ENCODE measurements at places on chromosomes 1 and 21.

DNA sequence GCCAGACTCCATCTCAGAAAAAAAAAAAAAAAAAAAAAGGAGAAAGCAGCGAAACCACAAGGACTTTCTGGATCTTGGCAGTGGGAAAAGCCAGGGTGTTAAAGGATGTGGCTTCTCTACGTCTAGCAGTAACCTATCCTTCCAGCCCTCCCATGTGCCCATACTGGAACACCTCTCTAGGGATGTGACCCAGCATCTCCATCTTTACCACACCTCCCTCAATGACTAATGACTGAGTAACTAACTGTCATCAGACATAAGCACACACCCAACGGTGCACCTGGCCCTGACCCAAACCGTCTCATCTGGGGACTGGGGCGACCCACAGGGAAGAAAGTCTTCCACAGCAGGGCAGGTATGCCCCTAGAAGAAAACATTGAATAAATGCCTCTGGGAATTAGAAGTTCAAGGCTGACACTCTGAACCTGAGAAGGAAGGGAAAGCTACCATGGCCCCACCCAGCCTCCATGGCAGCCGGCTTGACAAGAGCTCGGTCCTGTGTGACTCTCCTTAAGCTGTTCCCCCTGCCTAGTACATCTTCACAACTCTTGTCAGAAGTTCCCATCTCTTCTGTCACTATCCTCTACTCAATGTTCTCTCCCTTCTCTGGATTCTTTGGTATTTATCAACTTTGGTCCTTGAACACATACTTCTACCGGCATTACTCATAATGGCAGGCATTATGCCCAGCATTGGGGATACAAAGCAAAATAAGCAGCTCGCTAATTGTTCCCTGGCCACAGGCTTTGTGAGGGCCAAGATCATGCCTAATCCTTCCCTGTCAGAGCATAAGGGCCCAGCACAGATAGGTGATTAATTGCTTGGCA is 14.8 kb upstream of the PAQR6 start:
- DNase-seq: no peak

DNA sequence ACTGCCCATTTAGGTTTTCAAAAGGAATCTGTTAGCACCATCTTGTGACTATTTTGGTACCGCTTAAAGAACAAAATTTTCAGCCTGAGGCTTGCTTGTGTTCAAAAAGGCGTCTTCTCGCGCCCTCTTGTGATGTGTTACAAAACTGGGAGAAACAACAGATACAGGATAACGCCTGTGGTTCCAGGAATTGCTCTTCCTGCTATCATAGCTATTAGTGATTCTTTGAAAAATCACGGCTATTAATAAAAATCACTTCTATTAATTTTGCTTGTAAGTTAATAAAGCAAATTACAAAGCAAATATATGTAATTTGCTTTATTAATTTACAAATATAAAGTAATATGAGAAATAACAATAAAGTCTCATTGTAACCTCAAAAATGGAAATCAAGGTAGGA is 82.2 kb upstream of the ABCD3 start:
- peak; percentile 62 for DNase-seq

GRCh38 chr1:203686091-203686632 is 59.5 kb downstream of the ATP2B4 start:
- no peak for DNase-seq

DNA sequence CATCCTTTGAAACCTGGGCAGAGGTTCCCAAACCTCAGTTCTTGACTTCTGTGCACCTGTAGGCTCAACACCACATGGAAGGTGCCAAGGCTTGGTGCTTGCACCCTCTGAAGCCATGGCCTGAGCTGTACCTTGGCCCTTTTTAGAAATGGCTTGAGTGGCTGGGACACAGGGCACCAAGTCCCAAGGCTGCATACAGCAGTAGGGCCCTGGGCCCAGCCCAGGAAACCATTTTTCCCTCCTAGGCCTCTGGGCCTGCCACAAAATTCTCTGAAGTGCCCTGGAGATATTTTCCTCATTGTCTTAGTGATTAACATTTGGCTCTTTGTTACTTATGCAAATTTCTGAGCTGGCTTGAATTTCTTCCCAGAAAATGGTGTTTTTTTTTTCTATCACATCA is 65.6 kb upstream of the ACTRT2 start:
- DNase-seq: no peak

DNA sequence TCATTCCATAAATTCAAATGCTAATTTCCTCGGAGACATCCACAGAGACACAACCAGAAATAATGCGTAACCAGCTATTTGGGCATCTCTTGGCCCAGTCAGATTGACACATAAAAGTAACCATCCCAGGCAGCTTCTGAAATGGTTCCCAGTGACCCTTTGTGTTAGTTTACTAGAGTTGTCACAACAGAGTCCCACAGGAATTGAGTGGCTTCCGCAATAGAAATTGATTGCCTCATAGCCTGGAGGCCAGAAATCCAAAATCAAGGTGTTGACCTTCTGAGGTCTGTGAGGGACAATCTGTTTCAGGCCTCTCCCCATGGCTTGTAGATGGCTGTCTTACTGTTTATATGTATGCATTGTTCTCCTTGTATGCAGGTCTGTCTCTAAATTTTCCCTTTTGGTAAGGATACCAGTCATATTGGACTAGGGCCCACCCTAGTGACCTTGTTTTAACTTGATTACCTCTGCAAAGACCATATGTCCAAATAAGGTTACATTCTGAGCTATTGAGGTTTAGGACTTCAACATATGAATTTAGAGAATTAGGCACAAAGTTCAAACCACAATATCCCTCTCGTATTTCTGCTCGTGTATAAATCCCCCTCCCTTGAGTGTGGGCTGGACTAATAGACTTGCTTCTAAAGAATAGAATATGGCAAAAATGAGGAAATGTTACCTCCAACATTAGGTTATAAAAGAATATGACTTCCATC is 78.2 kb upstream of the FGGY start:
- DNase-seq: peak; percentile 66

DNA sequence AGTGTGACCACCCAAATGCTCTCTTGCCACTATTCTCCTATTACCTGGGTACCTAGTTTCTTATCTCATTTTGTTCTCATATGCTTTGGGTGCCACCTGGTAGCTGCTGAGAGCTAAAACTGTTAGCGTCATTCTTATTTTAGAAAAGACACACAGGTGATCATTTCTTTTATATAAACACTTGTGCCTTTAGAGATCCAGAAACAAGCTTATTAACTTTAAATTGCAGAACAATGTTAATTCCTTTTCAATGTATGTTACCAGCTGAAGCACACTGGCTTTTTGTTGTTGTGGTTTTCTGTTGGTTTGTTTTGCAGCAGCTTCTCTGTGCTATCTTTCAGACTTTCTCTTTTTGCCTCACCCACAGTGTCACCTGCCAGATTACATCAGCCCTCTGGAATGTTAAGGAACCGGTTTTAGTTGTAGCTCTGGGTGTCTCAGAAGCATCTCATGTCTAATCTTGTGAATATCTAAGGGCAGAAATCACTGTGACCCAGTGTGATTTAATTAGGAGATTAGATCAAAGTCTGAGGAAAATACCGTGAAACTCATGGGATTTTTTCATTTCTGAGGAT is 43.4 kb upstream of the SLC19A2 start:
- no peak for DNase-seq

GRCh38 chr1:202324646-202325045 is 17.1 kb downstream of the UBE2T start:
- DNase-seq: no peak

- no peak for DNase-seq
Observed at GRCh38 chr1:204760757-204761156, 75.2 kb upstream of the LRRN2 start.

DNA sequence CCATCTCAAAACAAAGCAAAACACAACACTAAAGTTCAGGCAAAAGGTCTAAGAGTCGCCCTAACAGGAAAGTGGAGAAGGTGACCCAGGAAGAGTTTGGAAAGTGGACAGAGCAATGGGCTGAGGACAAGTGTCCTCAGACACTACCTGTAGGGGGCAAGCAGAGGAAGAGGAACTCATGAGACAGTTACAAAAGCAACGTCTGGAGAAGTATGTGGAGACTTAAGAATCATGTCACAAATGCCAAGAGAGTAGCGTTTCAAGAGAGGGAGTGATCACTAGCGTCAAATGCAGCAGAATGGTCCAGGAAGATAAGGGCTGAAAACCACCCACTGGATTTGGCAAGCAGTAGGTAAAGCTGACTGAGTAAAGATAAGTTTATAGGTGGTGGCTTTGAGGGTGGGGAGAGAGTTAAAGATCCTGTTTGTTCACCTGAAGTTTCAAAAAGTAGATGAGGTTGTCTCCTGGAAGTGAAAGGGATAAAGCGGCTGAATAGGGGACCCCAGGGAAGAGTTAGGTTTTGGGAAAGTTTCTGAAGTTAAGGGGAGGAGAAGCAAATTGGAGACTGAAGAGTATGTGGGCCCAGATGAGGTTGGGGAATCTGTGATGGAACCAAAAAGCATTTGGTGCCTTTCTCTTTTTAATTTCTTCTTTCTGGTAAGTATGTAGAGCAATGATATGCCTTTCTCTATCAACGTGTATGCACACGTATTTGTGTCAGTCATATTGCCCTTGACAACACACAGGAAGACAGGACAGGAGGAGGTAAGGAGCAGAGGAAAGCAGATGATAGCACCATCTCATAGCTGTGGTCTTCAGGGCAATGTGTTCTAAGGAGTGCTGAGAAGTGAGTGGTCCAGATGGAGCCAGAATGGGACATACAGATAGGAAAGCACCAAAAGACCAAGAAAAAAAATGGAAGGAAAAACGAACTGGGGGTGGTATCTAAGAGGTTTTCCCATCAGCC is 3.1 kb downstream of the BSDC1 start:
- no peak for DNase-seq

DNA sequence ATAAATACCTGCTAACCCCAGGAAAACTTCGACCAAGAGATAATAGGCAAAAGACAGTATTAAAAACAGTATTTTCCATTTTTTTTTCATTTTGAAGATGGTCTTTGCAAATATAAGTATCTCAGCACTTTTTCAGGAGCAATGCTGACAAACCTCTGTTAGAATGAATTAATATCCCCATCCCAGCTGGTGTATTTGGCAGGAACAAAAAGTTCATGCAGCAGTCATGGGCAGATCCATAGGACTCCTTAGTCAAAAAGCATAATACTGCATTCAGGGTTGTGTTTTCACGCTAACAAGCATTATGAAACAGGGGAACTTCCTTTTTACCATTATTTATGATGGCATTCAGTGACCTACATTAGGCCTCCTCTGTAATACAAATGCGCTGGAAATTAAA is 344.0 kb downstream of the ST6GALNAC3 start:
- DNase-seq: no peak

- no peak for DNase-seq
Observed at GRCh38 chr1:248755517-248755916, at the start of gene LYPD8. Gene LYPD8, minus strand, starts transcription at chr1:248755759. Its CDS starts 4,678 bp downstream, at chr1:248751081.
